ENCODE measurements at places on chromosomes 5 and 9.

DNA sequence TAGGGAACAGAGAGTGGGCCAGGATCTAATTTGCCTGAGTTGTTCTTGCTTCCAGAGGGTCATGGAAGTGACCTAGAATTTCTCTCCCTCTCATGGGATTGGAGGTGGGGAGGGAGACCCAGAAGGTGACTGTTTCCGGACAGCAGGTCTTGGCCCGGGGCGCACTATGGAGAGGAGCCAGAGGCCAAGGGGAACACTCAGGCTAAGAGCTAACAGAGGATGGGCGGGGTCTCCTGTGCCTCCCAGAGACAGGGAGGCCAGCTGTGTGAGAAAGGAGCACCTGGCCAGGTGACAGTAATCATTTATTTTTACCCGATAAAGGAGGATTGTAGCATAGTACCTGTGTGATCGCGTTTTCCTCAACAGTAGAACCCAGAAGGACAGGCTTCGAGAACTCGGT lies 50.9 kb upstream of the ANKH start:
- DNase-seq: no peak

- DNase-seq: peak; percentile 14
Measured at GRCh38 chr5:1800472-1801221, 560 bp upstream of the NDUFS6 start.

GRCh38 chr5:35741126-35741716 lies 115.5 kb upstream of the IL7R start:
- no peak for DNase-seq

DNA sequence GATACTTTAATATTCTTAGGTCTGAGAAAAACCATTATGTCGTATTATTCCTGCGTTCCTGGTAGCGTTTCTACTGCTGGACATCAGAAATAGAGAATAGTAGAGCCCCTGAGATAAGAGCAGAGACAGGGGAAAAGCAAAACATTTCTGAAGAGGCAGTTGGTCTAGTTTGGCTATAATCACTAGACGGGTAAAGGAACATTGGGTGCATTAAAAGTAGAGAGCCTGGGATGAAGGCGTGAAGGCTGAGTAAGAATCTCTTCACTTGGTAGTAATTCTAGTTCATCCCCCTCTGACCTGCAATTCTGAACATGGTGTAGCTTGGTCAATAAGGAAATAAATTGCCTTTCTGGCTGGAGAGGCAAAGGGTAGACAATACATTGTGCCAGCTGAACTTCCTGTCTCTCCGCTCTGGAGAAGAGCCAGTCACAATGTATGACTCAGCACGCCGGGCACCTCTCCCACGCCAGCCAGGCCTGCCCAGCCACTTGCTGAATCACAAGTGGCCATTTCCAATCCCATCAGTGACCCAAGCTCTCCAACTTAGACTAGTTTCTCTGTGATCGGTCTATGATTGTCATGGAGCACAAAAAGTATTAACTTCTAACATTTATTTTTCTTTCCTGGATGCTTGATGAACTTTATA lies 75.4 kb downstream of the STK32A start:
- peak; percentile 65 for DNase-seq

Measured in inflammatory macrophage treated with lipopolysaccharide for 1 hour (primary cell).